Myocyte (in vitro differentiated cells): ENCODE measurements at places on chromosomes 7 and 10.

- DNase-seq: no peak
These were observed 998.6 kb downstream of the REEP3 start for GRCh38 chr10:64519831-64520230.

GRCh38 chr7:96508371-96508770 lies 186.5 kb upstream of the SLC25A13 start:
- no peak for DNase-seq

DNA sequence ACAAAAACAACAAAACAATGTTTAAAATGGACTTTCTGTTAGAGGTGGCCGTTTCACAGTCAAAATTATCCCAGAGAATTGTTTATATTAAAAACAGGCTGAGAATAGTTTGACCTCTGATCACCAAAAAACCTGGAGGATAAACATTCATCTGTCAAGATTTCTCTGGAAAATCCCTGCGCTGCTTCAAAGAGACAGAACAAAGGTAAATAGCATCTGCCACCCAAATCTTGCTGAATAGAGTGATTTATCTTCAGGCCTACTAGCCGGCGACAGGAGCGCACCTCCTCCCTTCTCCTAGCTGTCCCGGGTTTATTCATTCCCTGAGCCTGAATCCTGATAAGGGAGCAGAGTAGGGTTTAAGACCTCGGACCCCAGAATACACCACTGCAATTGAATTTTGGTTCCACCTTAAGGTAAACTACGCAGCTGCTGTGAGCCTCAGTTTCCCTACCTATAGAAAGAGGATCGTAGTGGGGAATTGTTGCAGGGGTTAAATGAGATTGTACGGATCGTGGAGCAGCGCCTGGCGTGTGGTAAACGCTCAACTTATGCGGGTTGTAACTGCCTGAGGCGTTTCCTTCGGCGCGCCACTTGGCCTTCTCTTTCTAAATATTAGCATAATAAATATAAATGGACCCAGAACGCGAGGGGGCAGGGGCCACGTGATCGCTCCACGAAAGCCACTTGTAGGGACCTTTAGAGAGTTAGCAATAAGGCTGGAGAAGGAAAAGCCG lies 498 bp upstream of the ST7 start:
- DNase-seq: peak; percentile 34

GRCh38 chr7:68729371-68729770 lies 868.9 kb upstream of the AUTS2 start:
- DNase-seq: no peak

DNA sequence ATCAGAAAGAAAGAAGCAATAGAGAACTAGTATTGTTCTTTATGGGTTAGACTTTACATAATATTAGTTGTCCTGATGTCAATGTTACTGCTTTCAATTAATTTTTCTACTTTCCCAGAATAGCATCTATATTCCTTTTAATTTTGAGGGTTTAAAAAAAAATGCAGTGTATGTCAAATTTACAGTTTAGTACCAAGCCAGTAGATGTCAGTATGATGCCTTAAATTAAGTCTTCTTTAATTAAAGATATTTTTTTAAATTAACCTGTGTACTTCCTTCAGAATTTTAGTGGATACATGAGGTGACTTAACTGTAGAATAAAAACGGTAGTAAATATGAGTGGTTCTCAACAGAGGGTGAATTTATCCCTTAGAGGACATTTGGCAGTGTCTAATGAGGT lies 35.2 kb upstream of the STOX1 start:
- DNase-seq: no peak

- peak; percentile 99 for DNase-seq
These were observed at the start of gene TRIM24 for GRCh38 chr7:138460176-138460648. TSS of gene TRIM24 (plus strand) at chr7:138460259. CDS start at chr7:138460549, 290 bp downstream.

- no peak for DNase-seq
These were observed 201.1 kb upstream of the HDAC9 start for GRCh38 chr7:18294411-18294810.

DNA sequence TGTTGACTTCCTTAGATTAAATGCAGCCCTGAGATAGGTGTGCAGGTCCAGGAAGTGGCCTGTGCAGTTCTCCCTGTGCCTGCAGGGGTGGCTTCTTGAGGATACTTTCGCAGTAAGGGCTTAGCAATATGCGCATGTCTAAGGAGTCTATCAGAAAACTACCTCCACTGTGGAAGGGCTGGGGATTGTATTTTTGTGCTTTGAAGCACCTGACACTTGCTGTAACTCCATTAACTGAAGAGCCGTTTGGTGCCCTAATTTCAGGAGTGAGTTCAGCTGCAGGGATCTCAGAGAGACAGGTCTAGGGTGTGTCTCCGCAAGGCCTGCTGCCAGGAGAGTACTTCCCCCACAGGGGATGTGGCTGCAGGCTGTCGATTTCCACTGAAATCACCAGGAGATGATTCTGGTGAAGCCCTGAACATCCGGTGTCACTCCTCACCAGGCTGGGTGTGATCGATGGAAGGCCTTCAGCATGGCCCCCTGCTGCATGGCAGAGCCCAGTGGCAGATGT lies 35.5 kb downstream of the IKZF1 start:
- DNase-seq: no peak

- DNase-seq: no peak
These were observed 31.1 kb downstream of the NET1 start for GRCh38 chr10:5443429-5443828.

- DNase-seq: peak; percentile 24
These were observed 308.7 kb upstream of the BMPER start for GRCh38 chr7:33596686-33597085.

- no peak for DNase-seq
These were observed 980.0 kb downstream of the CNTNAP2 start for GRCh38 chr7:147096629-147097028.

DNA sequence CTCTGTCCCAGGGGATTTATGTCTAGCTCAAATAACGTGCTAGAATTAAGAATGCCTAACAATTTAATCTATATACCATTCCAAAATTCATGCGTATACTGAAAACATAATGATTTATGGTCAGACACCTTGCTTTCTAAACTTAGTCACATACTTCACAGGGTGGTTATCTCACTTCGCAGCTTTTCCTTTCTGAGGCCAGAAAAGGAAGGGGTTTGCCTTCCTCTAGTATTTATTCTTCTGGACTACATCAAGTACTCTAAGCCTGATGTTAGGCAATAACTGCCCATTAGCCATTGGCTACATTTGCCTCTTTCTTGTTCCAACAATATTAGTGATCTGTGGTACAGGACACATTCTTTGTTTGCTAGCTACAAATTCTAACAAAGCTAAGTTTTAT lies 72.6 kb upstream of the FHIP2A start:
- DNase-seq: no peak

- DNase-seq: no peak
These were observed 53.1 kb downstream of the CUX1 start for GRCh38 chr7:101870361-101871062.

DNA sequence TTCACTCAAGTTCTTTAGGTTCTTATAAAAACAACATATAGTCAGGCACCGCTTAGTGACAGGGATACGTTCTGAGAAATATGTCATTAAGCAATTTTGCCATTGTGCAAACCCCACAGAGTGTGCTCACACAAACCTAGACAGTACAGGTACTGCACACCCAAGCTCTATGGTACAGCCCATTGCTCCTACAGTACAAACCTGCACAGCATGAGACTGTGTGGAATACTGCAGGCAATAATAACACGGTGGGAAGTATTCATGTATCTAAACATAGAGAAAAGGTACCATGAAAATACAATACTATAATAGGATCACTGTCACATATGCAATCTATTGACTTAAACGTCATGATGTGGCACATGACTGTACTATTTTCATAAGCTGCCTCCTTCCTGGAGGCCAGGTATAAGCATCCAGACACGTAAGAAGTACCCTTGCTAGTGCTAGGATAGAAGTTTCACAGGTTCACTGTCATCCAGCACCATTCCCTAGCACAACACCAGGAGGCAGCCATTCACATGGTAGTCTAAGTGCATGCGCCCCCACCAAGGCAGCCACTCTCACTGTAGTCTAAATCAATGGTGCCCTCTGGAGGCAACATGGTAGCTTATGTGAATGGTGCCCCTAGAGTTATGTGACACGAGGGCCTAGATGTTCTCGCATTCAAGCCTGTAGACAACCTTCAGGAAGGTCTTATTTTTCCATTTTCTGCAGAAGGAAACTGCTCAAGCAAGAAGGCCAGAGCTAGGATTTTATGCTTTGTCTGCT lies 98.5 kb downstream of the ARHGAP22 start:
- DNase-seq: no peak

DNA sequence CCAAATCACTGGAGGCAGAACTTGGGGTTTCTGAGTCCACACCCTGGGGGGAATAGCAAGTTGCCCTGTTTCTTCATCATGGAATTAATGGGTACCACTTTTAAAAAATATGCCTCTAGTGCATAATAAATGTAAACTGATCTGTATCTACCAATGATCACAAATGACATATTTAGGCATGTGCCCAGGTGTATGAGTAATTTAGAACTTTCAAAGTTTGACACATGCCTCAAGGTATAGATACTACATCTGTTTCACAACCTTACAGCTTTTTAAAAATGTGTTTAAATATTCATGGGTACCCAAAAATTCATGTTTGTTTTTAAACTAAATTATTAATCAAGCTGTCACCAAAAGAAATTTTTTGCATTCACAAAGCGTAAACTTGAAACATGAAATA lies 226.0 kb downstream of the KIAA1217 start:
- no peak for DNase-seq

DNA sequence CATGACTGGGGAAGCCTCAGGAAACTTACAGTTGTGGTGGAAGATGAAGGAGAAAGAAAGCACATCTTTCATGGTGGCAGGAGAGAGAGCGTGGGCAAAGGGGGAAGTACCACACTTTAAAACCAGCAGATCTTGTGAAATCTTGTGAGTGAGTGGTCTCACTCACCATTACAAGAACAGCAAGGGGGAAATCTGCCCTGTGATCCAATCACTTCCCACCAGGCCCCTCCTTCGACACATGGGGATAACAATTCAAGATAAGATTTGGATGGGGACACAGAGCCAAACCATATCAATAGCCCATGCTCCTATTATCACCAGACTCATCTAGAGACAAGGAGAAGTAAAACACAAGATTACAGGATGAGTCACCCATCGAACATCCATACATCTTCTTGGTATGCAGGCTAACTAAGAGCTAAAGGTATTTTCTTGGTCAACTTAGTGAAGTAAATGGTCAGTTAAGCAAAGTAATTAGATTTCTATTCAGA lies 55.3 kb upstream of the YAE1 start:
- no peak for DNase-seq

GRCh38 chr7:116356979-116357378 lies 142.6 kb upstream of the CAV2 start:
- DNase-seq: no peak

GRCh38 chr7:66946545-66946944 lies 25.5 kb downstream of the TMEM248 start:
- DNase-seq: no peak
